ENCODE measurements at places on chromosomes 2 and 18.

GRCh38 chr18:61842146-61842545 is 50.7 kb downstream of the RNF152 start:
- DNase-seq: no peak

GRCh38 chr2:100853909-100854810 is 34.2 kb downstream of the NPAS2 start:
- DNase-seq: no peak

DNA sequence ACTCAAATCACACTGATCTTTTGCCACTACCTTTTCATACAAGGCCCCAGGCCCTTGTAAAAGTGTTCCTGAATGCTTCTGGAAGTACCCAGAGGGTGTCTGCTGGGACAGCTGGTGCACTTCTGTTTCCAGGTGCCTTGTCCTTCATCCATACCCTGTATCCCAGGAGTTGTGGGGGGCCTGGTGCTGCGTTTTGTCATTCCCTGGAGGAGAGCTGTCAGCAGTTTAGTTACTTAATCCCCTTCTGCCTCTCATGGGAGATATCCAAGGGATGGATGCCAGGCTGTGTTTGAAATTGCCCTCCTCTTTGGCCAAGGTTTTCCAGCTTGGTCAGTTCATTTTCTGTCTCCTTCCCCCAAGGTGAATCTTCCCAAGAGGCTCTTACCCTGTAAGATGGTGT is 158.3 kb downstream of the WDSUB1 start:
- DNase-seq: peak; percentile 84

- DNase-seq: no peak
These were observed 1353.7 kb upstream of the LRRTM1 start for GRCh38 chr2:81658227-81658626.

DNA sequence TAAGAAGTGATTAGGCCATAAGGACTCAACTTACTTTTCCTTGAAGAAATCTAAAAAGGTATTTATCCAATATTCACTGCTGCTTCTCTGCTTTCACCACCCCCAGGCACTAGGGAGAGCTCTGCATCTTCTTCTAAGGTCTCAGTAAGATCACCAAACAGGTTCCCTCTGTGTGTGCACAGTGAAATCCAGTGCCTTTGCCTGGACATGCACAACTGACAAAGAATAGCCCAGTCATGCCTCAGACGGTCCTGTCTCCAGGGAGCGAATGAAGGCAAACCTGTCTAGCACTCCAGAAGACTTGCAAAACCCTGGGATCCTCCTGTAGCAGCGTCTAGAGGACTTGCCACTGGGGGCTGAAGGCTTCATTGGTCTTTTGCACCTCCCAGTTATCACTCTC is 344.5 kb upstream of the LRATD1 start:
- no peak for DNase-seq

- no peak for DNase-seq
These were observed 30.5 kb upstream of the ITGAV start for GRCh38 chr2:186559370-186559769.

GRCh38 chr2:212480447-212480846 is 58.2 kb downstream of the ERBB4 start:
- no peak for DNase-seq

DNA sequence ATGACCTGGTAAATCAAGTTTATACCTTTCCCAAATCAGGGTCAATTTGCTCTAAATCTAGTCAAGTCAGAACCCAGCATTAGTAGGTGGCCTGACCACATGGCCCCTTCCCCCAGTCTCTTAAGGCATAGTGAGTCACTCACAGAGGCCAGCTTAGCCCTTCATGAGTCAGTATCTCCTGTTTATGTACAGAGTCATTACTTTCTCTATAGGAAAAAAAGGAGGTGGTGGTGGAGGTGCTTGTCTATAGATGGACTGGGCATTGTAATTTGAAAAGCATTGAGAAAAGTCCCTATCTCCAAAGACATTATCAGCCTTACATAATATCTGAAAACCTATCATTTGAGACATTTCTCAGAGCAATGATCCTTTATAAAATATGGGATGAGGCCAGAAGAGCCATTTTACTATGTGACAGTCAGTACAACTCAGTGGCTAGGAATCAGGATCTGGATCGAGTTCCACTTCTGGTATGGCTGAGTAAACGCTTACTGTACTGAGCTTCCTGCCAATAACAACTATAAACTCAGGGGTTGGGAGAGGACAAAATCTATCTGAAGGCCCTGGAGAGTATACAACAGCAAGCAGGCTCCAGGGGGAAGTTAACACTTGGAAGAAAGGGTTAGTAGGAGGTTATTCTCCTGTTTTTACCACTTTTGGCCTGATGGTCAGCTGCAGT is 22.5 kb upstream of the SIGLEC15 start:
- DNase-seq: no peak

DNA sequence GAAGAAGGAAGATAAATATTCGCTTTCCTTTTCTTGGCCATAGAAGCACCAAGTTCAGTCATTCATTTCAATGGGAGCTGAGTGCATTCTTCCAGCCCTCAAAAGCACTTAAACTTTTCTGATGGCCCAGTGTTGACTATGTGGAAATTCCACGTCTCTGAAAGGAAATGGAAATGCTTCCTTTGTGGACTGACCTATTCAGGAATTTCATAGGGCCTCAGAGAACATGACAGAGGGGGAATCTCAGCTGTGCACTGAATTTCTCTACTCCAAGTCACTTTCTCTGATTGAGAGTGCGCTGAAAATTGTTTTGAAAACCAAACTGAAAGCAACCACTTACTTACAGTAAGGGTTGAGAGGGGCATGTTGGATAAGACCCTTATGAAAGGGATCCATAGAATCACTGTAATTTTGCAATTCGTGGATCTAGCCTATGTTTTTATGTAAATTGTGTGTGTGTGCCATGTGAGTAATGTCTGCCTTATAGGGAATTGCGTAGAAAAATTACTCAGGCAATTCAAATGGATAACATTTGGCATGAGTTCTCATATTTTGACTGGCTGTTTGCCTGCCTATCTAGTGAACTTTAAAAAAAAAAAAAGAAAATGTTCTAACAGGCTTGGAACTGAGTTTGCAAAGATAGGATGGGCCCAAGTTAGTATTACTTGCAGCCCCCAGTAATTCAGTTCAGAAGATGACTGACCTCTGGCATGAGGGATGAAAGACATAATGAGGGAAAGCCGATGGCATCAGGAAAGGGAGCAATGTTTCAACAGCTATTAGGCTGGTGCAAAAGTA is 437.0 kb downstream of the PTPRM start:
- no peak for DNase-seq

- DNase-seq: no peak
These were observed 76.5 kb upstream of the B3GNT2 start for GRCh38 chr2:62119311-62119974.

DNA sequence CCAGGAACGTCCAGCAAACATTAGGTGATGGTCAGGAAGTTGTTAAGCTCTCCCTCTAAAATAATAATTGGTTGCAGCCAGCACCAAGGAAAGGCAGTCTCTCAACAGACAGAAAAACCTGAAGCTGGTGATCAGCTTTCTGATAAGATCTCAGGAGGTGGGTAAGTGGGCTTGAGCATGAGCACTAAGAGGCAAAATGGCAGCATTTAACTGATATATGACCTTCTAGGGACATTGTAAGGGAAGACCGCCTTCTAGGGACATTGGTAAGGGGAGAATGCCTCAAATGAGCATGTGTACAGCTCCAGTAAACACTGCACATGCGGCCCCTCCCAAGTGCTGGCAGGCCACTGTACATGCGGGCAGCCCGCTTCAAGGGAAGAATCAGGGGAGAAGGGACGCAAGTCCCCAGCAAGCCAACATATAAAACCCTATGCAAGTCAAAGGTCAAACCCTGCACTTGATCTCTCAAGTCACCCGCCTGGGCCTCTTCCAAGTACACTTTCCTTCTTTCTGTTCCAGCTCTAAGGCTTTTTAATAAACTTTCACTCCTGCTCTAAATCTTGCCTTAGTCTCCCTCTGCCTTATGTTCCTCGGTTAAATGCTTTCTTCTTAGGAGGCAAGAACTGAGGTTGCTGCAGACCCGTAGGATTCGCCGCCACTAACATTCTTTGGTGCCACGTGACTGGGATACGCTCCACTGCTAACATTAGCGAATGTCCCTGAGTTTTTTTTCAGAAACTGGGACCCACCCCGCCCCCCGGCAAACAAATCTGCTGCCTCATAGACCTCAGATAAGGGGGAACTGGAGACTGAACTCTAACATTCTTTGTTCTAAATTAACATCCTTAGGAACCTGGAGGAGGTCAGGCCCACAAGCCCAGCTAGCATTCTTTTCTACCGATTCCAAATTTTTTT is 463.8 kb downstream of the LPIN1 start:
- no peak for DNase-seq

GRCh38 chr2:47300609-47301276 is 102.2 kb upstream of the MSH2 start:
- peak; percentile 12 for DNase-seq

DNA sequence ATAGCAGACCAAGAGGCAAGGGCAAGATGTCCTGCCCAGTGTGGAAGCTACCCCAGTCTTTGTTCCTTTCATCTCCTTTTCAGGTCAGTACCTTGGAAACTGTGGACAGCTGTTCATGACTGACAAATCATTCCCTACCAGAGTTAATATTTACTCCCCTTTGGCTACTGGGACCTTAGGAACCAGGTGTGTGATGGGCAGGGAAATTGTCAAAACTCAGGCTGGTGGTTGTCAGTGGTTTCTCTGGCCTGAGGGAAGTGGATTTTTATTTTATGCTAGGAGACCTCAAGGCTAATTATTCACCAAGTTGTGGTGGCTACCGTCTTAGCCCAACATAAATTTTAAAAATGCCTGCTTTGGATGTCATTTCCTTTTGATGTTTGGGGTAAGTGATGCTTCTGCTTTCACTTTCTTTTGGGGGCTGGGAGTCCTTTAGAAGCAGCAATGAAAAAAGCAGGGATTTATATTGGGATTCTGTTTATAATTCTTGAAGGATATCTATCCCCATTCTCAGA is 119.3 kb downstream of the SETBP1 start:
- no peak for DNase-seq

GRCh38 chr2:233367586-233367985 is 13.3 kb downstream of the DGKD start:
- DNase-seq: no peak

DNA sequence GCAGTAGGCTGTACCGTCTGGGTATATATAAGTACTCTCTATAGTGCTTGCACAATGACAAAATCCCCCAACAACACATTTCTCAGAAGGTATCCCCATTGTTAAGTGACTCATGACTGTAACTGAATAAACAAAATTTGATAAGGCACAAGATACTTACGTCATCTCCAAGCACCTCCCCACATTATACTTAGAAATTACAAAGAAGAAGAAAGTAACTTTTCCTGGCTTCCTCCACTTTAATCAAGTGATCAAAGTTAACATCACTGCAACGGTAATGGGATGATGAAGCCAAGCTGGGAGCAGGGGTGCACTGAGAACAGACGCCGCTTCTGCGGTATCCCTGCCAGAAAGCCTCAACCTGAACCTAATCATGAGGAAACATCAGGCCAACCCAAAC is 9.7 kb downstream of the TNS1 start:
- no peak for DNase-seq

- DNase-seq: no peak
These were observed 11.2 kb downstream of the CFLAR start for GRCh38 chr2:201127152-201127511.

DNA sequence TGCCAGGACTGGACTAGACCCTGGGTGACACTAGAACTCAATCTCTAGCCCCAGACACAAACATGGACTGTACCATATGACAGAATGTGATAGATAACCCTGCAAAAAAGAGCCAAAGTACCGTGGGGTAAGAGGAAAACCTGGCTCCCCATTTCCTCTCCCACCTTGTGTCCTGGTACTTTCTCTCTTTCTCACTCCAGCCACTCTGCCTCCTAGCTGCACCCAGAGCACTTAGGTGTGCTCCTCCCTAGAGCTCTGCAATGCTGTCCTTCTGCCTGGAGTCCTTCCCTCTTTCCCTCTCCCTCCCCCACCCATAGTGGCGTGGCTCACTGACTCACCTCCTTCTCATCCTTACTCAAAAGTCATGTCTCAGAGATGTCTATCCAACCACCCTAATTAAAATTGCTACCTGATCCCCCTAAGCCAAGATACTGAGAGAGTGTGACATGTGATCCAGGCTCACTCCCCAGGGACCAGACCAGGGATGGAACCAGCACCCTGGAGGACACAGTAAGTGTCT is 171.3 kb downstream of the LOXHD1 start:
- peak; percentile 47 for DNase-seq

DNA sequence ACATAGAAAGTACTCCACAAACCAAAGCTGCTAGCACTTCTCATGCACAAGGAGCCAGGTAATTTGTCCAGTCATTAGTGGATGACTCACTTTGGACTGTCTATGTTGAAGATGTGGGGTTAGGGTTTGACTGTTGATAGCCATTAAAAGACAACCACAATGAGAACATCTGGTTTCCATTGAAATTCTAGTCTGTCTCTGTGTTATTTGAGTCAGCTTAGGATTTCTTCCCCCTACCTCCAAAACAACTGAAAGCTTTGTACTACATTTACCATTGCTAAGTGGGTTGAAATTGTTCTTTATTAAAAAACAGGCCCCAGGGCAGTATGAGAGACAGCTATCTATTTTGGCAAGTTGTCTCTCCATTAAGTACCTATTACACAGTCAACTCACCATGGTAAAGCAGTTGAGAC is 50.2 kb upstream of the ANKRD44 start:
- no peak for DNase-seq

GRCh38 chr2:173221132-173221695 is 133.5 kb upstream of the CDCA7 start:
- DNase-seq: no peak

DNA sequence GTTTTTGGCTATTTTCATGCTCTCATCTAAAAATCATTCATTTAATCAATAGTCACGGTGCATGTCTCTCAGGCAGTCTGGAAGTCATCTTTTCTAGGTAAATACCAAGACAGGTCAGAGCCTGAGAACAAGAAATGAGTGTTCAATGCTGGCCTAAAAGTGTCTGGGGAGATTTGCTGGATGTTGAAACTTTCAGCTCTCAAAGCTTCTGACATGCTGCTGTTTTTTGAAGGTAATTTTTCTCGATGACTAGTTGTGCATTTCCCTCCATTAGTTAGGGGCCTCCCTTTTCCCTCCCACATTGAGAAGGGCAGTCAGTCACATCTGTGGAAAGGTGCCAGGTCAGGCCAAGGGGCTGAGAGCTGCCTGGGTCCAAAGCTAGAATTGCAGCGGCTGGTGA is 115.6 kb downstream of the LPIN1 start:
- DNase-seq: no peak

DNA sequence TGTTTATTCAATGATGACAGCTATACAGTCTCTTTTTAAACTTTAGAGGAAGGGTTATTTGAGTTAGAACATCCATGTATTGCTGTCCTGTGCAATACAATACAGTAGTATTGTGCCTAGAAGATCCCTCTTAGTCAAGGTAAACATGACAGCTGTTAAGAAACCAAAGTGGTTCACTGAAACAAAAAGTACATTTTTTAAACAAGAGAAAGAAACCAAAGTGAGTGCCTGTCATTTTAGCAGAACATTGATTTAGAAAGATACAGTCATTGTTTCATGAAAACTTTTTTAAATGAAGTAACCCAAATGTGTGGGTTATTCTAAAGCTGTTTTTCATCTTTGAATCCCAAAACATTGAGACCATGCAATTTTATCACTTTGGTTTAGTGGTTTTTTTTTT is 15.5 kb downstream of the ITPRID2 start:
- DNase-seq: no peak
